Gastrocnemius medialis (tissue), 4 donors: ENCODE measurements at places on chromosomes 4 and X.

- DNase-seq: no peak
These were observed 301.6 kb downstream of the ARHGAP24 start for GRCh38 chr4:85776579-85776978.

DNA sequence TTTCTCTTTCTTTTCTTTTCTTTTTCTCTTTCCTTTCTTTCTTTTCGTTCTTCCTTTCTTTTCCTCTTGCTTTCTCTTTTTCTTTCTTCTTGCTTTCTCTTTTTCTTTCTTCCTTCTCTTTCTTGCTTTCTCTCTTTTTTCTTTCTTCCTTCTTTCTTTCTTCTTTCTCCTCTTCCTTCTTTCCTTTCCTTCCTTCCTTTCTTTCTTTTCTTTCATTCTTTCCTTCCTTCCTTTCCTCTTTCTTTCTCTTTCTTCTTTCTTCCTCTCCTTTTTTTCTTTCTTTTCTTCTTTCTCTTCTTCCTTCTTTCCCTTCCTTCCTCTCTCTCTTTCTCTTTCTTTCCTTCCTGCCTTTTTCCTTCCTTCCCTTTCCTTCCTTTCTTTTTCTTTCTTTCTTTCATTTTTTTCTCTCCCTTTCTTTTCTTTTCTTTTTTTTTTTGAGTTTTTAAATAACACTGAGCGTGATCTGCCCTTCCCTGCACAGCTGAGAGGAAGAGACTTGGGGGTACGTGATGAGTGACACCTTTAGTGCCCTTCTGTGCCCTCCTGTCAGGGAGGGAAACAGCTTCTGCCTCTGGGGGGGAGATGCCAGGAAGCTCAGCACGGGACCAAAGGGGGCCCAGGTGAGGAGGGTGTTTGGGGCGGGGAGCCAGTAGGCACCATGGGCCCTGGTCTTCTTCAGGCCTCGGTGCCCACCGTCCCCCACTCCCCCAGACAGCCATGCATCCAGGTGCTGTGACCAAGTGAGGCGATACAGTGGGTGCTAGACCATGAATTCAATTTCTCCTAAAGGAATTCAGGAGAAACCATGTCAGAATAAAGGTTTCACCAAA, 36.6 kb upstream of the CDKN2AIP start:
- DNase-seq: no peak

DNA sequence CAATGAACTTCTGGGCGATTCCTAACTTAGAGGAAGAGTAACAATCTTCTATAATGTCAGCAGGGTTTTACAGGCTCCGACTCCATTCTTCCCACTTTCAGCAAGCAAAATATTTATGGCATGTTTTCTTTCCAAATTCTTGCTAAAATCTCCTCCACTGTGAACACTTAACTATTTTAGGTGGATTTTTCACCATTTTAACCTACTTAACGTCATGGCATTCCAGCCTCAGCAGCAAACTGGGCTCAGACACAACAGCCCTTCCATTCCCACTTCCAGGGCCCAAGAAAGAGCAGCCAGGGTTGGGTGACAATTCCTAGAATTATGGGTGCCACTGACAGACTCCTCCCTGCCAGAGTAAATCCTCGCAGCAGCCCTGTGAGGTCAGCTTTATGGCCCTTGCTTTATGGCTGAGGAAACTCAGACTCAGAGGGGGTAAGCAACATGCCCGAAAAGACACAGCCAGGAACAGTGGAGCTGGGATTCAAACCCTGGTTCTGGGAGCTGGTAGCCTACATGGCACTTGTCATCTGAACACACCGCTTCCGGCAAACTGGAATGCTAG, 112.8 kb upstream of the MAP3K15 start:
- DNase-seq: no peak

- DNase-seq: no peak
These were observed 66.4 kb downstream of the HMGB2 start for GRCh38 chr4:173267711-173268110.

DNA sequence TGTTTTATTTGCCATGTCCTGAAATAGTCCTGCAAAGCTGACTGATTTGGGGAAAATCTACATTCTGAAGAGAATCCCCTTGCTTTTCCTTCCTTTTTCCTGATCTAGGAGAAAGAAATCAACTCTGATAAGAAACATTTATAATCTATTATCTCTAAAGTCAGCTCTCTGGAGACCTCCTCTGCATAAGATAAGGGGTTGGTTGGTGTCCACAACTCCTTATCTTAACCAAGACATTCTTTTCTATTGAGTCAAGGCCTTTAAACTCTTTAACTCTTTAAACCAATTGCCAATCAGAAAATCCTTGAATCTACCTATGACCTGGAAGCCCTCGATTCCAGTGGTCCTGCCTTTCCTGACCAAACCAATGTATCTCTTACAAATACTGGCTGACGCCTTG, 373.6 kb upstream of the RASGEF1B start:
- DNase-seq: no peak

DNA sequence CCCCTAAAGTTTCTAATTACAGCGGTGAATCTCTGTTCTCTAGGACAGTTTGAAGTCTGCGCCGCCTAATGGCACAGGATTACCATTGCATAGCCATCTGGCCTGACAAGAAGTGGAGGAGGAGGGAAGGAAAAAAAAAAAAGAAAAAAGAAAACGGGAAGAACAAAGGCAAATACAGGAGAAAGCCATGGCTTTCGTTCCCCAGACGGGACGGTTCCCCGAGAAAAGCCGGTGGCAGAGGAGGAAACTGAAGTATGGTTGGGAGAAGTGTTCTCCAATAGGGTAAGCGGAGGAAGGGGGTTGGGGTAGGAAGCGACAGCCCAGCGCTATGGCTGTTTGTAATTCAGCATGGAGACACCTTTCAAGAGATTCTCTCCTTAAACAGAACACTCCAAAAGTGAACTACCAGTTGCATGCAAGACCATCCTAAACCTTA, 80.8 kb downstream of the HMGN5 start:
- peak; percentile 3 for DNase-seq

DNA sequence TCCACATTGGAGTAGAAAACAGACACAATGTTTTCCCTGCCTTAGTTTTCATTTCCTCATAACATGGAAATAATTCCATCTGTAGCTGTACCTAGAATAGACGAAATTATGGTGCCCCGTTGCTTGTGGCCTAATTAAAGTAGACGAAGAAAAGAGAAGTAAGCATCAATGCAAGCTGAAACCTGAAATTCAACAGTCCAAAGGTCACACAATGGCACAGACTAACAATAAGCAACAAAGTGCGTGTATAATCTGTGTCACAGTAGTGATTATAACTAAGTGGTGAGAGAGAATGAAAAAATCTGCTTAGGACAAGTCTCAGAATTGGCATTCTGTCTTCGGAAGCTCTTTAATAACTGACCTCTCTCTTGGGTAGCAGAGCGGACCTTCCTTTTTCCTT, 24.3 kb downstream of the MAGEB17 start:
- no peak for DNase-seq

GRCh38 chrX:118893923-118894322, 70.3 kb downstream of the ZCCHC12 start:
- DNase-seq: no peak

DNA sequence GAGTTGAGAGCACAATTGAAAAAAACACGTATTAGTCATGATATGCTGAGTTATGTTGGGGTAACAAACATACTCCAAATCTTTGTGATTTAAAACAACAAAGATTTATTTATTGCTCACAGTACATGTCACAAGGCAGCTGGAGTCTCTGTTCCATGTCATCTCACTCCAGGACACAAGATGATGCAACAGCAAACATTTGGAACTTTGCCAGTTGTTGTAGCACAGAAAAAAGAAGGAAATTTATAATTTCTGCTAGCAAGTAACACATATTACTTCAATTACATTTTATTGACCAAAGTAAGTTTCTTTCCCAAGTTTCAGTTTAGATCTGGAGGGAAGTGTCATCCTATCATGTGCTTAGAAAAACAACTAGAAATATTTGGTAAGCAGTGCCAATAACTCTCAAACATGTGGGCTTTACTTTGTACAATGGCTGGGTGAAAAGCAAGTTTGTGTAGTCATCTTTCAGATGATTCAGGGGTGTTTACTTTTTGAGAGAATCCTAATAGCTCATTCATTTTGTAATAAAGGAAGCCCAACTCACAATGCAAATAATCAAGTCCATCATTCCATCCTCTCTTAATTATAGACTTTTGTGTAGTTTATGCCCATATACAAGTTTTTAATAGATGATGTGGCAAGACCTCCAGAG, 452.3 kb downstream of the ZIC3 start:
- DNase-seq: no peak

GRCh38 chr4:22857411-22857810, 164.7 kb downstream of the GBA3 start:
- DNase-seq: no peak

DNA sequence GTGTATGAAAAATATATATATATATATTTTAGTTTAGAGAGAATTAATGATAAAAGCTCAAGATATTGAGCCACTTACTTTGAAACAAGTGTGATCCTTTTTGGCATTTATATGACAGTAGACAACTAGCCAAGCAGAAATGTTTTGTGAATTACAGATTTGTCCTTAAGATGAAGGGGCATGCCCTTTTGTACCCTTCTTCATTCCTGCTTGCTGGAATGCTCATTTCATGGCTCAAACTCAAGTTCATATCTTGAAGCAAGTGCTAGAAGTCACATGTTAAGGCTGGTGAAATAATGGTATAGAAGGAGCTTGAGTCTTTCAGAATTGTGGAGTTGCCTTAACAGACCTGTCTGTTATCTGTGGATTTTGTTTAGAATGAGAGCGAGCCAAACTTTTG, 203.0 kb downstream of the BMPR1B start:
- no peak for DNase-seq

GRCh38 chr4:110106931-110107296, 91.5 kb downstream of the ELOVL6 start:
- no peak for DNase-seq
